ENCODE measurements at places on chromosomes 1 and 21.

- no peak for DNase-seq
These were observed 39.9 kb downstream of the ATF3 start for GRCh38 chr1:212648431-212648830.

GRCh38 chr1:227622739-227623475 lies 59.6 kb downstream of the ZNF678 start:
- DNase-seq = no peak

- no peak for DNase-seq
These were observed 1.8 kb downstream of the ARPC5 start for GRCh38 chr1:183633676-183634343.

GRCh38 chr1:68442006-68442405 lies 7.7 kb downstream of the RPE65 start:
- no peak for DNase-seq

- DNase-seq = no peak
These were observed 9.7 kb downstream of the KIF14 start for GRCh38 chr1:200610846-200611245.

DNA sequence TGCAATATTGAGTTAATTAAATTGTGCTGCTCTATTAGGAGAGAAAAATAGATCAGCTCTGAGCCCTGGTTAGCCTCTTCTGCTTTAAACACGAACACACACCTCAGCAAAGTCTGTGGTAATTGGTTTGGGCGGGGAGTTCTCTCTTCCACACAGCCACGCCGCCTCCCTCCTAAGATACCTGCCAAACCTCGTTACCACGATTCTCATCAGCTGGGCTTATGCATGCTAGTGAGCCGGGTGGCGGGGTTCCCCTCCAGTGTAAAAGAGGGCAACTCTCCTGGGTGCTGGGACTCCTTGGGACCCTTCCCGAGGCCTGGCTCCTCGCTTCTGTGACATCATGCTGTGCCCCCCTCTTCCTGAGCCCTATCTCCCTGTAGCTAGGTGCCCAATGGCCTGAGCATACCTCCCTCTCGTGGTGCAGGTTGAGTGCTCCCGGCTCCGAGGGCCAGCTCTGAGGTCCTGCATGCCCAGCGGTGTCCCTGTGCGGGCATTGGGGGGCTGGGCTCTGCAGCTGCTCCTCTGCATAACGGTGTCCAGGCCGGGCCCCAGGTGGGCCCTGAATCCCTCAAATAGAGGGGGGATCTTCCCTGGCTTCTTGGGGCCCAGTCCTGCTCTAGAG lies 182.9 kb downstream of the PRDM16 start:
- no peak for DNase-seq

DNA sequence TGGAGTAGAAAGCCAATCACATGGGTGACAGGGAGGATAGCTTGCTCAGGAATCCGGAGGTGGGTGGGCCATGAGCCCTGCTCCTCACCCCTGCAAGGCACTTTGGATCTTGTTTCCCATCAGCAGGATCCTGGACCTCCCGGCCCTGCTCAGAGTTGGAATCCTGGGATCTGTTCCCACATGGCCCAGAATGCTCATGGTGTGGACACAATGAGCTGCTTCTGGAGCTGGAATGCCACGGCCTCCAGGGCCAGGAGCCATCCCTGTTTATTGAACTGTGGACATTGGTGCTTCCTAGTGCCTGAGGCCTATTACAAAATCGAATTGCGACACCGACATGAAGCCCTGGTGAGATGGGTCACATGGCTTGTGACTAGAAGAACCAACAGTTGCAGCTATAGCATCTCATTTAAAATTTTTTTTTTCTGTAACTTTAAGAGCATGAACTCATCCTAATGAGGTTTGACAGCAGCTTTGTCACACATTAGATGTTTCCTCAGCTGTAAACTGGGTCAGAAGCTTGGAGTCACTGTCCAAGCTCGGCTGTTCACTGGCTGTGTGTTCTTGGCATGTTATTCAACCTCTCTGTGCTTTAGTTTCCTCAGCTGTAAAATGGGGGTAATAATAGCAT lies 40.4 kb upstream of the GOLT1A start:
- DNase-seq = no peak

DNA sequence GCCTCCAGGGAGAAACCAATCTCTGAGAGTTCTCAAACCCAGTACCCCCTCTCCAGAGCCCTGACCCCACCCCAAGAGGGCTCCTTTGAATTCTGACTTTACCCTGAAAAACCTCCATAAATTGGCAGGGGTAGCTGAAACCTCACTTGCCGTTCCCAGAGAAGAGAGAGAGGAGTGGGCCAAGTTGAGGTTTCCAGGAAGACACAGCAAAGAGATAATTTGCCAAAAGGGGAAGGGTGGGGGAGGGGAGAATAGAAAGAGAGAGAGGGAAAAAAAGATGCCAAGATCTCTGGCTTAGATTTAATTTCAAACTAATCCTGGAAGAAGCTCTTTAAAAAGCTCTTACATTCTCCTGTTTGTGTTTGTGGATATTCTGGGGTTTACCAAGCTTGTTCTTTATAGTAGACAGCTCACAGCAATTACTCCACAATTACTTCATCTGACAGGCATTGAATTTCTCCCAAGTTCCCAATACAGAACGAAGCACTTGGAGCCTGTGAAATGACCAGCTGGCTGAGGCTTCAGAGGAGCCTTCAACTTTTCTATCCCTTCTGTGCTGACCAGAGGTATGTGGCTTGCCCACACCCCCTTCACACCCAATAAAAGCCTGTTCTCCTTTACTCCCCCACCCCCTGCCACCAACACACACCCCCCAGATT lies 1.1 kb upstream of the GRHL3 start:
- no peak for DNase-seq

DNA sequence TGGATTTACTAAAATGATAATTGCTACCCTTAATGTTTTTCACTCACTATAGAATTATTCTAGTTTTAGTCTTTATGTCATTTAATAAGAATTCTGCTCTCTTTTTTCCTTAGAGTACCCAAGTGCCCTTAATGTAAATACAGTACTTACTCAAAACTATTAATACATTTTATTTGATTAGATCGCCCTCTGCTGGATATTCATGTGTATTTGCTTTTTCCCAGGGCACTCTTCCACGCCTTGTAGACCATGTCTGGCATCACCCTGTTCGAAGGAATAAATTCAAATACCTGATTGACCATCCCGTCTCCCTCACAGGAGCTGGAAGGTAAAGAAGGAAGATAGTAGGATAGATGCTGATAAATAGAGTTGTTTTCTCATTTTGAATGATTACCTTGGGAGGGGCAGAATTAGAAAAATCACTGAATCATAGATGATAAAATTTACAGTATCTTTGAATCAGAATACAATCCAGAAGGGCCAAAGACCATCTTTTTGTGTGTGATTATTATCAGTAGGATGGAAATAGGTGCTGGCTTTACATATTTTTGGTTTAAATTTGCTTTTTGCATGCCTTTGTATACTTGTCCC lies 4.1 kb downstream of the AXDND1 start:
- DNase-seq = peak; percentile 25

Data from neural crest cell (in vitro differentiated cells).